ENCODE measurements at places on chromosomes 1 and 21.

GRCh38 chr1:59427155-59427554 is 130.3 kb downstream of the FGGY start:
- no peak for DNase-seq

DNA sequence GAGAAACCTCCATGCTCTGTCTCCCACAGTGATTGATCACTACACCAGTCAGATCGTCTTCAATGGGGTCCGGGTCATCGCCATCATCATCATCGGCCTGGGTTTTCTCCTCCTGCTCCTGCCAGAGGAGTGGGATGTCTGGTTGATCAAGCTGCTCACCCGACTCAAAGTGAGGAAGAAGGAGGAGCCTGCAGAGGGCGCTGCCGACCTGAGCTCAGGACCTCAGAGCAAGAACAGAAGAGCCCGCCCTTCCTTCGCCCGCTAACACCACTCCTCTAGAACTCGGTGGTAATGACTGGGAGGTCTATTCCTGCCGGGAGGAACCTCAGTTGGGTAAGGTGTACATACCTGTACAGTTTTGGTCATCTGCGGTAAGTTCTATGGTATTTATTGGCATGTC is 50.3 kb upstream of the COA6 start:
- peak; percentile 42 for DNase-seq

GRCh38 chr1:231057410-231057809 is 17.4 kb upstream of the FAM89A start:
- no peak for DNase-seq

DNA sequence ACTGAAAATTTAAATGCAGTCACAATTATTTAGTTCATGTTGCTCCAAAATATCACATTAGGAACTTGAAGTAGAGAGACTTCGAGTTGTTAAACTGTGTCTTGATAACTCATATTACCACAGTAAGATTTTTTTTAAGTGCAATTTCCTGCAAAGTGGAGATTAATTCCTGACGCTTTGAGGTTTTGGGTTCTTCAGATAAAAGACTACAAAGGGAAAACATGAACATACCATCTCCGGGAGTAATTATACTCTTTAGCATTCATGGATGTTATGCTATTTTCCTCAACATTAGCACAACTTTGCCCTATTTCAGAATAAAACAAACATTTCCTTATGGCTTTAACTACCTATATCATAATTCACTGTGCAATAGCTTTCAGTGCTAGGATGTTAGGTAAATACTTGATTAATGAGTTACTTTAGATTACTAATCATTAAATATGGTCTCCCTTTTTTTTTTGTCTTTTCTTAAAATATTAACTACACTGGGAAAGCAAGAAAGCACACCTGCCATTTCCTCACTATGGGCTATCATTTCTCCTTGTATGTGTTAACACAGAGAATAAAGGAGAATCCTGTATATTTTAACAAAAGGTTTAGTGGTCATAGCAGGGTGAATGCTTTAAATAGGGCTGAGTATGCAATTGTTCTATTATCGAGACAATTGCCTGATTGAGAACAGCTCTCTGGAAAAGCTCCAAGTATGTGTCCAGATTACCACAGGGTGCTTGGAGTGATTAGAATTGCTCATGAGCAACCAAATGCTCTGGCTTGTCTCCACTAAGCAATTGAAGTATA is 252.5 kb upstream of the C1orf105 start:
- no peak for DNase-seq

DNA sequence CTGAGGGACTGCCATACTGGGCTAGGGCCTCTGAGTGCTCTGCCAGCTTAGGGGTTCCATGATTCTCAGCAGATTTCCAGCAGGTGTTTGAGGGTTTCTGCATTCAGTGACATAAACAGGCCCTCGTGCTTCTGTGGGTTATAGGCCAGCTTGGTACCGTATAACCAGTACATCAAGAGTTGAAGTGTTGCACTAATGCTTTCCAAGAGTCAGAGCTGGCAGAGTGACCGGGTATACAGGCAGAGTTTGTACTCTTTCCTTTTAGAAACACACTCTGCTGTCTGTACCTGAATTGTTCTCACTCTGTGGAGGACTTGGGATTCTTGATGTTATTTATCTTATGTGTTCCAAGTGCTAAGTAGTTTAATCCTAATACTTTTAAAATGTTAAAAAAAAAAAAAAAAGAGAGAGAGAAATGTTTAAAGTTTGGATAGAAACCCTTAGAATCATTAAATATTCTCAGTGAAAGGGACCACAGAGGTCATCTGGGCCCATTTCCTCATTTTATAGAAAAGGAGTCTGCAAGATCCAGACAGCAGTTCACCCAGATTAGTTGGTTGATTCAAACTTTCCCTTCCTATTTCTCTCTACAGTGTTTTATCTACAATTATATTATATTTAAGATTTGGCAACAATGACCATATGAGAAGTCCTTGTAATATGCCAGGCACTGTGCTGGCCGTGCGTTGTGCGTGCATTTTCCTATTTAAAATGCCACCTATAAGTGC is 325.8 kb downstream of the KIF26B start:
- peak; percentile 21 for DNase-seq

DNA sequence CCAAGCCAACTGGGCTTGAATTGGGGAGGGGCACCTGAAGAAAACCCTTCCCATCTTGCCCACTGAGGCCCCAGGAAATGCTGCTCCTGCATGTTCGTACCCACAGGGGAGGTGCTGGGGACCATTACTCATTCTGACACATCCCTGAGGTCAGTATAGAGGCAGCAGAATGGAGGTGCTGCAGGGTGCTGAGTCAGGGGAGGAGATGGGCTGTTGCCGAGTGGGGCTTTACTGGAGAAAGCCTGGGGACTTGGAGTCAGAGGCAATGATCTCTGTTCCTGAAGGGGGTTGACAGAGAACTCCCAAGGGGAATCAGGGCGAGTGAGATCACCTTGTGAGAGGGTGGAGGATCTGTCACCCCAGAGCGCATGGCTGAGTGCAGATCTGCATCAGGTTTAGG is 40.2 kb upstream of the KCNA10 start:
- no peak for DNase-seq

GRCh38 chr1:229035054-229035747 is 235.7 kb upstream of the RAB4A start:
- DNase-seq = no peak

GRCh38 chr1:101247404-101248287 is 10.8 kb downstream of the S1PR1 start:
- no peak for DNase-seq

- DNase-seq = peak; percentile 27
Observed at GRCh38 chr1:229271448-229272159, 693 bp downstream of the RAB4A start.

- no peak for DNase-seq
Observed at GRCh38 chr1:233796146-233796783, 108.2 kb upstream of the SLC35F3 start.

DNA sequence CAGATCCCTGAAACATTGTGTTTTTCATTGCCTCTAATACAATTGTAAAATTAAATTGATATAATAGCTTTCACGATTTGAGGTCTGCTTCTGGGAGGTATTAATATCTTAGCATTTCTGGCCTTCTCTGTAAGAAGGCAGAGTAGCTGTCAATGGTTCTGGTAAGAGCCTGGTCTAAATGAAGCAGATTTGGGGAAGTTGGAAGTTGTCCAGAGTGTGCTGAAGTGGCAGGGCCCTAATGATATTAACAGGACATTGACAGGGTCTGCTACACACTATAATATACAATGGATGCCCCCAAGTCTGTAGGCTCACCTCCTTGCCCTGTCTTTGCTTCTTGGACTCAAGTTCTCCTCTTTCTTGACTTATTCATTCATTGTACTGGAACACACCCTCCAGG is 99.5 kb downstream of the C4BPA start:
- DNase-seq = no peak

DNA sequence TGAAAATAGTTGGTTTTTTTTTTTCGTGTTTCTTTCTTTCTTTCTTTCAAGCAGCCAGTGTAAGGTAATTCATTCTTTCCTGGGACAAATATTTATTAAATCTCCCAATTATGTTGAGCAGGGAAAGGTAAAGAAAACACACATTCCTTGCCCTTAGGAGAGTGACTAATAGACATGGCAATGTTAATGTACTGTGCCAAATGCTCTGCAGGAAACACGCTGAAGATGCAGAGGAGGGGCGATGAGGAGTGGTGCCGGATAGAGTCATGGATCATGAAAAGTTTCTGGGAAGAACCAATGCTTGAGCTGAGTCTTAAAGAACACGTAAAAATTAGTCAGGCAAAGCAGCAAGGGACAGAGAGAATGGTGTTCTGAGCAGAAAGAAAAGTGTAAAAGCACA is 199.2 kb downstream of the DNM3 start:
- DNase-seq = no peak

GRCh38 chr1:10917513-10918454 is 94.7 kb upstream of the TARDBP start:
- DNase-seq = no peak

DNA sequence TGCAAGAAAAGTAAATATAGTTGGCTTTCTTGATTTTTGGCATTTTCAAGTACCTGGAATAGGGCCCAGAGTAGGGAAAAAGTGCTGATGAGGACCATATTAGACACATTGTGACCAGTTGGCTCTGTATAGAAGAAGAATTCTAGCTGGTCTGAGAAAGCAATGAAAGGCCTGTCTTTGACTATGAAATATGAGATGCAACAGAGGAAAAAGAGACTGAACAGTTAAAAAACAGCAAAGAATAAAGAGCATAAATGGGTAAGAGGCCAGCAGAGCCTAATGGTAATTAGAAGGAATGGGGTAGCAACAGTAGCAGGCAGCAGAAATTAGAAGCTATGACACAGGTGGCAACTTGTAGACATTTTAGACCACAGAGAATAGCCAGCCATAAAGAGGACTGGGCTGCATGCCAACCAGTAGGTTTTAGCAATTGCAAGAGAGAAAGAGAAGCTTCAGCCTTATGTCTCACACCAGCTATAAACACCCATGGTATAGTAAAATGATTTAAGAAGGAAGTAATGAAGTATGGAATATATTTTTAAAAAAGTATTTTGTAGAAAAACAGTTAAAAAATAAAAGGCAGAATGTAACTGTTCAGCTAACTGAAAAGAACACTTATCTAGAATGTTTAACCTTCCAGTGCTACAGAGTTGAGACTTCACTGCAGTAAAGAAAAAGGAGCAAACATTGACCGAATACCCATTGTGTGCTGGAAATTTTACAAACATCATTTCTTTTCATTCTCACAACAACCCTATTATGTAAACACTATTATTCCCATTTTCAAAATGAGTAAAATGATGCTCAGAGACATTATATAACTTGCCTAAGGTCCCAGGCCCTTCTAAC is 114.1 kb downstream of the LHX4 start:
- no peak for DNase-seq

Measured in inflammatory macrophage treated with lipopolysaccharide for 1 hour (primary cell).